ENCODE measurements at places on chromosomes 4 and X.

GRCh38 chrX:21740329-21741274, 17.3 kb downstream of the SMPX start:
- DNase-seq = peak; percentile 41

DNA sequence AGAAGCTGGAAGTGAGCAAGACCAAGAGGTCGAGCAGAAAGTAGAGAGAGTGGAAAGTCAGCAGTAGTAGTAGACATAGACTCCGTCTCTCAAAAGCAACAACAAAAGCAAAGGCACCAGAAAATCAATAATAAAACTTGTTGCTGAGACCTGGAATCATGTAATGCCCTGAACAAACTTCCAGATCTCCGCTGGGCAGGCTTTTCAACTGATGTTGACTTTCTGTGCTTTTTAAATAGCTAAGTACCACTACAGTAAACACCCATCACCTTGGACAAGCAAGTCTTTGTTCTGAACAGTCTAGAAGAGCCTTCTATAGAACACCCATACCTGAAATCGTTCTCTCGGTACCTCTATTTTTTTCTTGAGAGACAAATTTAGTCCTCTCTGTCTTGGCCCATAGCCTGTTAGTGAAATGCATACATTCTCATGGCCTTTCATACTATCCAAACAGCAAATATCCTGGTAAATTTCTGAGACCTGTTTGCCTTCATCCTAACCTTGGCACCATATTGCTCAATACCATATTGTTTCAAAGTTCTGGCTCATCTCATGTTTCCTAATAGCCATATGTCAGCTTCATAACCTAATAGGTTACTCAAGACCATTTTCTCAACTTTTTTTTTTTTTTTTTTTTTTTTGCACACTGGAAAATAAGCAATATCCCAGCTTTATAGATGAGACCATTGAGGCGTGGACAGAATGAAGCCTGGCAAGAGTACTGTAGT, 200.6 kb upstream of the RBPJ start:
- DNase-seq = no peak

- DNase-seq = no peak
Observed at GRCh38 chr4:41146196-41146595, 68.1 kb downstream of the APBB2 start.

- DNase-seq = no peak
Observed at GRCh38 chrX:14290335-14290734, 239.0 kb upstream of the GLRA2 start.

DNA sequence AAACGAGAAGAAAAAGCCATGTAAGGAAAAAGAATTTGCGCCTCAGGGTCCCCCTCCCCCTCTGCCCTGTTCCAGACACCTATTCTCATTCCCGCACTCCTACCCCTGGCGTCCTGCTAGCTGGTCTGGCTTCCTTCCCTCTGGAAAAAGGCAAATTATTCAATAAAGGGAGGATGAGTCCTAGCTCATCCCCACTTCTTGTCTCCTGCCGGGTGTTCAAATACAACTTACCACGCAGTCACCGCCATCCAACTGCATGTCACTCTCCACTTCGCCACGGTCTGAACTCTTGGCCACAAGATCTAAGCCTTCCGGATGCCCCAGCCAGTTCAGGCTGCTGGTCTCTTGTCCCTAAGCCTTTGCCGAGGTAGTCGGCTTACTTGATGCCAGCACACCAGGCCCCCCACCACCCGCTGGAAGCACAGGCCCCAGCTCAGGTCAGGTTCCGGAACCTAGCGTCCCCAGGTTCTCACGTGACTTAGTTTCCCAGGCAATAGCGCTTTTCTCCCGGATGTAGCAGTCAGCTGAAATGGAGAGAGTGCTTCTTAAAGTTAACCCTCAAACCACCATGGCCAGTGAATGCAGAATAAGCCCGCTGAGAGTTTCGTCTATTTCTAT, 209.6 kb upstream of the SPIN4 start:
- peak; percentile 41 for DNase-seq

DNA sequence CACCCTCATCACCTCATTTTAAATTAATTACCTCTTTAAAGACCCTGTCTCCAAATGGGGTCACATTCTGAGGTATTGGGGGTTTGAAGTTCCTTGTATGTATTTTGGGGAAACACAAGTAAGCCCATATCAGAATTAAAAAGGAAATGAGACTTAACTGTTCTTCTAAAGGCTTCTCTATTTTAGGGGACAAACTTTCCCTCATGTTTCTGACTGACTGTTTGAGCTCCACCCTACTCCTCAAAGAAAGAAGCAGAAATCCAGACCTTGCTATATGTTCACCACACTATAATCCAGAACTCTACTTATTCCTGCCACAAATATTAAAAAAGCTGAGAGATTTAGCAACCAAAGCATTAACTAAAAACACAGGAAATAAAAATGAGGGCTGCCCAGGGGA, 258.8 kb downstream of the ARHGAP24 start:
- DNase-seq = no peak

GRCh38 chr4:158644356-158644755, 27.3 kb downstream of the C4orf46 start:
- no peak for DNase-seq

- no peak for DNase-seq
Observed at GRCh38 chrX:117407449-117408150, 709.0 kb downstream of the KLHL13 start.

- no peak for DNase-seq
Observed at GRCh38 chr4:6732441-6733357, 16.7 kb downstream of the BLOC1S4 start.

GRCh38 chr4:21034728-21035127, 334.5 kb downstream of the PACRGL start:
- no peak for DNase-seq

DNA sequence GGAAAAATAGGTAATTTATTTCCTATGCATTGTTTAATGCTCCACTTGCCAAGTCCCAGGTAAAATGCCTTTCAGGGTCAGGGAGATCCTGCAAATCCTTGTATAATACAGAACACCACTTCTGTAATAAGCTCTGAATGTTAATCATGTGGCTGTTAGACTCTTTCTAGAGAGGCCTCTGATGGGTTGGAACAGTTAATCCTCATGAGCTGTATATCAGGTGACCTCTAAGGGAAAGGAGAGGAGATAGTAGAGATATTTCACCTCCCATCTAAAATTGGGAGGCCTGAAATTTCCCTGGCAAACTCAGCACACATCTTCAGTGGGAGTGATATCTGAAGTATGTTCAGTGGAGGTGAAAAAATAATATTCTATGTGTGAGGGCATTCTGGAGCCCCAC, 210.6 kb upstream of the WDFY3 start:
- peak; percentile 25 for DNase-seq

DNA sequence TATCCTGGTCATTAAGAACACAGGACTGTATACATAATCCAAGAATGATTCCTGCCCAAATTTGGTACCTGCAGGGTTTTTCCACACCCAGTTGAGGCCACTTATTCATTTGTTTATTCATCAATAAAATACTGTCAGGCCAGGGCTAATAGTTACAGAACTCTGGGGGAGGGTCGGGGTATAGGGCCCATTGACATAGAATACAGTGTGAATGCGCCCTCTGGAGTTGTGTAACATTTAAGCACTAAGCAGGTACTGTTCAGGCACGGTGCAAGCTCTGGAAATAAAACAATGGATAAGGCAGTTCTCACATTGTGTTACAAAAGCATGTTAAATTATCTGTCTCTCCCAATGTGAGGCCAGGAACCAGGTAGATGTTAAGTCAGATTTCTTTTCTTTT, 30.8 kb upstream of the LRBA start:
- DNase-seq = peak; percentile 8

DNA sequence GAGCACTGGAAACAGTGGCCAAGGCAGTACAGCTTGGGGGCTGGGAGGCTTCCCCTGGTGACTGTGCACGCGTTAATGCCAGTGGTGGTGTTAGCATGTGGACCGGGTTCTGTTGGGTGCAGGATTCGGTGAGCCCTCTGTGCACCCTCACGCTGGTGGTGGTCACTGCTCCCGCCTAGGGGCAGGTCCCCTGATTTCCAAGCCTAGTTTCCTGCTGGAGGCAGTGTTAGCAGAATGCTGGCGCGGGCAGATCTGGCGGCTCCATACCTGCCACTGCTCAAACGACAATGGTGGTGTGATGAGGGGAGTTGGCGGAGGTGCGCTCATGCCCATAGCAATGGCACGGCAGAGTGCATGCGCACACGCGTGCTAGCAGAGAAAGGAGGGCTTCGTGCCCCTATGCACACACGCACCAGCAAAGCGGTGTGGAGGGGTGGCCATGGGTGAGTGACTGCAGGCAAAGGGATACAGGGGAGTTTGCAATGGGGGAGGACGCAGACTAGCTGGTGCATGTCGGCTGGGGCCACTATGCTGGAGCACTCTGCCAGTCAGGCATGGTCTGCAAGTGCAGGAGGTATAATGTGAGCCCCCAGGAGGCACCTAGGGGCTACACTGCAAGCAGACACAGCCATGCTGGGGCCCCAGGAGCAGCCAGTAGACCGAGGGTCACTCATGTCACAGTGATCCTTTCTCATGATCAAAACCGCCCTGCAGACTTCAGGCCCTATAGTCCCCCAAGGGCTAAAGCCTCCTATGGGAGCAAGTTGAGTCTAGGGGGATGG, 93.0 kb downstream of the MAGEE1 start:
- DNase-seq = no peak

GRCh38 chr4:117154251-117154650, 68.9 kb upstream of the TRAM1L1 start:
- DNase-seq = no peak

GRCh38 chrX:24728530-24728929, 34.8 kb downstream of the POLA1 start:
- DNase-seq = no peak

- DNase-seq = no peak
Observed at GRCh38 chr4:122873821-122874593, 47.4 kb downstream of the FGF2 start.

GRCh38 chr4:41394481-41394894, 137.8 kb downstream of the UCHL1 start:
- no peak for DNase-seq

- DNase-seq = no peak
Observed at GRCh38 chr4:105184316-105184980, 37.8 kb downstream of the TET2 start.

GRCh38 chrX:23575281-23575680, 92.0 kb upstream of the PRDX4 start:
- DNase-seq = no peak
